ENCODE measurements at places on chromosomes 5 and 9. TPM values are rescaled to one million over a fixed set of nuclear protein-coding genes. Genes with fewer than 3 reads are reported as not detected.

GRCh38 chr5:6886866-6887265, 173.6 kb downstream of the TENT4A start:
- no peak for DNase-seq

TIGD6 gene
- polyA plus RNA-seq = 5.4 TPM

DNA sequence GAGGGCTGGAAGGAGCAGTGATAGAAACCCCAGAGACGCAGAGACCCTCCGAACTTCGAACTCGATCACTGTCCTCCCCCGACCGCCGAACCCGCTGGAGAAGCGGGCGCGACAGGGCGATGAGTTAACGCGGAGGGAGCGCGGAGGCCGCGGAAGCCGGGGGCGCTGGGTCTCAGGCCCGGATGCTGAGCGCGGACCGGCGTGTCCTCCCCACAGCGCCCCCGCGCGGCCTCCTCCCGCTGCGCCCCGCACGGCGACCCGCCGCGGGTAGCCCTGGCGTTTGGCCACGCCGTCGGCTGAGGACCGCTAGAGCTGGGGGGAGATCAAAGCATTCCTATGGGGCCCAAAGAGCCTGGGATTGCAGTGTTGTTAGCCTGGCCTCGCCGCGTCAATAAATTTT, 7.7 kb upstream of the DMRT2 start:
- no peak for DNase-seq

- DNase-seq = no peak
These were observed 139.9 kb upstream of the GAS1 start for GRCh38 chr9:87087197-87087596.

DNA sequence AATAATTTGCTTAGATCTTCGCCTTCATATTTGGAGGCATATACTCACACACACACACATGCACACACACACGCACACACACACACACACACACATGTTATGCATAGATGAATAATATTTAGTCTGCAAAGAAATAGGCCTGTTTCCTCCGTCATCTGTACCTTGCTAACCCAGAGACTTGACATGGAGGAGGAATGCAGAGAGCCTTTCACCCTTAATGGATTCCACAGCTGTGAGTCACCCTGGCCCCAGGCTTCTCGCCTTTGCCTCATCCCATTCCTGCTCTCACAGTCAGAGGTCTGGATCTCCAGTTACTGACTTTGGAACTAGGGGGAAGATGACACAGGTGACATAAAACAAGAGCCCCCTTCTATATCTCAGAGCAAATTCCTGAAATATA, 29.7 kb downstream of the ZNF462 start:
- peak; percentile 36 for DNase-seq

- no peak for DNase-seq
These were observed 69.8 kb downstream of the ADAMTS2 start for GRCh38 chr5:179275381-179275878.

DNA sequence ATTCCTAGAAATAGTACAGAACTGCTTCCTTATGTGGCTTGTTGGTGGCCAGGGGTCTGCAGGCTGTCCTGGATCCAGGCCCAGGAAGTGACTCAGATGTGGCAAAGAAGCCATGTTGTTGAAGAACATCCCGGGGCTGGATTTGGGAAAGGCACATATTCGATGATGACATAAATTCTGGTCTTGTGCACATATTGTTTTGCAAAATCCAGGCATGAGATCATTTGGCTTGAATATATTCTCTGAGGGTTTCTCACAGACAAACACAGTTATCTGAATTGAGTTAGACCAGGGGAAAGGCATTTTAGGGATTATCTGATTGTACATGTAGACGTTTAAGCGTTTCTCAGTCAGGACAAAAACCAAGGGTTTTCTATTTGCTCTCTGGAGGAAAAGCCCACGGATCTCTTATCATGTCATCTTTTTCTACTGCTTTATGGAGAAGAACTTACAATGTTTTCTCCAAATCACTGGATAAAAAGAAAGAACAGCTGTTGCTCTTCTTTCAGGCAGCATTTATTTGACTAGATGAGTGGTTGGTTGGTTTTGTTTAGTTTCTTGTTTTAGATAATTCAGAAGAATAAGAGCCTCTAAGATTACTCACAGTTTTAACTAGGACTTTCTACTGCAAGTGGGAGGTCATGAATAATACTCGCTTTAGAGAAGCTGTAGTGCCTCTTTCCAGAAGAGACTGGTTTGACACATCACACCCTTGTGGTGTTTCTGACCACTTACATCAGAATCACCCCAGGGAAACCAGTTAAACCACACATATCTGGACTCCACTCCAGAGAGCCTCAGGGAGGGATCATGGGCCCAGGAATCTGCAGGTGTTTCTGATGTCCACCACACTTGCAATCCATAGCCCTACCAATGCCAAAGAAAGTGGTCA, 29.5 kb upstream of the LHFPL2 start:
- no peak for DNase-seq

- DNase-seq = no peak
These were observed 106.8 kb downstream of the CCDC192 start for GRCh38 chr5:127810017-127810416.

LCN9 gene
- not detected for polyA plus RNA-seq

DNA sequence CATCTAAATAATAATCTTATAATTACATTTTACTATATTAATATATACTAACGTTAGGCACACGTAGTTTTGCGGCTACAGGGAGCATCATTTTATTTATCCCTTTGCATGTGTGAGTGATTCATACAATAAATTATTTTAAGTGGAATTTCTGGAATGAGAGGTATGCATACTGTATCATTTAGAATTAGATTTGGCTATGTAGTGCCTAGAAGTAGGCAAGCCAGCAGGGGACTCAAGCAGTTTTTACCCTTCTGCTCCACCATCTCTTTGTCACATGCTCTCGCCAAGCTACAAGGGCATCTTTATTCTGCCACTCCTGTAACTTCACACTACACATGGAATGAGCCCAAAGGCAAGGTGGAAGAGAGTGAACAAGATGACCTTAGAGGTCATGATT, 60.8 kb downstream of the MEGF10 start:
- no peak for DNase-seq

- no peak for DNase-seq
These were observed 89.1 kb upstream of the PPP2R2B start for GRCh38 chr5:146967646-146968045.

GRCh38 chr5:31232273-31232888, 38.9 kb downstream of the CDH6 start:
- DNase-seq = peak; percentile 57

PTPN3 gene
- 60.7 TPM for polyA plus RNA-seq

DNA sequence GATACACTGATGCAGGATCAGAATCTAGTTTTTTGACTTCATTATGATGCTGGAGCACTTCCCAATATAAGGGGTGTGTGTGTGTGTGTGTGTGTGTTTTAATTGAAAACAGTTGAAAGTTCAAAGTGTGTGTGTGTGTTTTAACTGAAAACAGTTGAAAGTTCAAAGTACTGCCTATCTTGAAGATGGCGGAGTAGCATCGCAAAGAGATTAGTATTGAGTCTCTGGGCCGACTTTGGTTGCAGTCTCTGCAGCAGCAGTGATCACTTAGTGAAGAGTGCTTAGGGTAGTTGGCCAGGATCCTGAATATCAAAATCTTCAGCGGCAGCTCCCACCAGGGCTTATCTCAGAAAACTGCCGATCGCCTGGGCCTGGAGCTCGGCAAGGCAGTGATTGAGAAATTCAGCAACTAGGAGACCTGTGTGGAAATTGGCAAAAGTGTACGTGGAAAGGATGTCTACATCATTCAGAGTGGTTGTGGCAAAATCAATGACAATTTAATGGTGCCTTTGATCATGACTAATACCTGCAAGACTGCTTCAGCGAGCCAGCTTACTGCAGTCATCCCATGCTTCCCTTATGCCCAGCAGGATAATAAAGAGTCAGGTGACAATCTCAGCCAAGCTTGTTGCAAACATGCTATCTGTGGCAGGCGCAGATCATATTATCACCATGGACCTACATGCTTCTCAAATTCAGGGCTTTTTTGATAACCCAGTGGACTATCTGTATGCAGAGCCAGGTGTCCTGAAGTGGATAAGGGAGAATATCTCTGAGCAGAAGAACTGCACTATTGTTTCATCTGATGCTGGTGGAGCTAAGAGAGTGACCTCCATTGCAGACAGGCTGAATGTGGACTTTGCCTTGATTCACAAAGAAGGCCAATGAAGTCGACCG, 7.3 kb upstream of the SCAI start:
- no peak for DNase-seq

DNA sequence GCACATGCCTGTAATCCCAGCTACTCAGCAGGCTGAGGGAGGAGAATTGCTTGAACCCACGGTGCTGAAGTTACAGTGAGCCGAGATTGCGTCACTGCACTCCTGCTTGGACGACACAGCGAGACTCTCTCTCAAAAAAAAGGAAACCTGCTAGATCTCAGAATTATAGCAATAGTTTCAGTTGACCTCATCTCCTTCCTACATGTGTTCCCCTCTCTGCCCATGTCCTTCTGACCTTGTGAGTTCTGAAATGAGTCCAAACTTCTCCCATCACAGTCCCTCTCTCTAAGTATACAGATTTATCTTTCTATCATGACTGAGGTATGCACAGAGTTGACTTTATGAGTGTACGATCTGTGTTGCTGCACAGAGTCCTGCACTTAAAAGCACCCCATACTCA, 44.6 kb upstream of the SHOC1 start:
- no peak for DNase-seq

DNA sequence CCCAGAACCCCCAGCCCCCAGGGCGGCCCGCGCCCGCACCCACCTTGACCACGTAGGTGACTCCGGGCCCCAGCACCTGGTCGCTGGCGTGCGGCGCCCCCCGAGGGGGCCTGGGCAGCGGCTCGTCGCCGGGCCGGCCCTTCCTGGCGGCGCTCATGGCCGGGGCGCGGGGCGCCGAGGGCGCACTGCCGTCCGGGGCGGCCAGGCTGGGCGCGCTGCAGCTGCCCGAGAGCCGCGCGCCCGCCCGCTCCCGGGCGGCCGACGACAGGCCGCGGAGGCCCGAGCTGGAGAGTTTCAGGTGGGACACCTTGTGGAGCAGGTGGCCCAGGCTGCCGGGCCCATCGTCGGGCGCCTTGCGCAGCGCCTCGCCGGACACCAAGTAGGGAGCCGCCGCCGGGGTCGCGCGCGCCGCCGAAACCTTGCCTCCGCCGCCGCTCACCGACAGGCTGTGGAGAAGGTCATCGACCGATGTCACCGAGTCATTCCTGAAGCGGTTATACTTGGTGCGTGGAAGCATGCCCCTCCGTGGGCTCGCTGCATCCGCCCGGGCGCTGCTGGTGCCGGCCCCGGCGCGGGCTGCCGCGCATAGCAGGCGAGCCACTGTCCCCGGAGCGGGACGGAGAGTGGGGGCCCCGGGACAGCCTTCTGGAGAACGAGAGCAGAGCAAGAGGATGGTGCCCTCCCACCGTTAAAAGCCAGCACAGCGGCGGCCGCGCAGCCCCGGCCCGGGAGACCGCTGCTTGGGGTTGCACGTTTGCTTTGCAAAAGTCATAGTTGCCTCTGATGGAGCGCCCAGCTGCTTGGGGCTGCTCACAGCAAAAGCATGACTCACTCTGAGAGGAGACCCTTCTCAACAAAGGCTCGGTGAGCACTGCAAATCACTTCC, at the start of gene SHC3:
Gene SHC3 (minus strand): TSS at position 875 of the 886 bp plus-strand sequence. CDS start 358 bp downstream, at position 517.
- DNase-seq = no peak

UIMC1 gene
- 50.0 TPM for polyA plus RNA-seq

DNA sequence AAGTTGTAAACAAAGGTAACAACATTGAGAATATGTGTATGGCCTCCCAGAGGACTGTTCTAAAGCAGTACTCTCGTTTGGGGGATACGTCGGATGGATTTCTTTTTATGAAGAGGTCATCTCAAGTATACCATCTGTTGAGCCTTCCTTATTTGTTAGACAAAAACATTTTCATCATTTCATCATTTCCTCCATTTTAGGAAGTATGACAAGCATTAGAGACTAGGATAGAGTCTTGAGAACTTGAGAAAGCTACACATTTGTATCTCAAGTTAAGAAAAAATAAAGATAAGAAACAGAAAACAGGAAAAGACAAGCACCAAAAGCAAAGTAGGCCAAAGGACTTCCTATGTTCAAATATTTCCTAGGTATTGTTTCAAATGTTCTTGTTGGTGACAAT, 307.0 kb downstream of the EFNA5 start:
- DNase-seq = no peak

DNA sequence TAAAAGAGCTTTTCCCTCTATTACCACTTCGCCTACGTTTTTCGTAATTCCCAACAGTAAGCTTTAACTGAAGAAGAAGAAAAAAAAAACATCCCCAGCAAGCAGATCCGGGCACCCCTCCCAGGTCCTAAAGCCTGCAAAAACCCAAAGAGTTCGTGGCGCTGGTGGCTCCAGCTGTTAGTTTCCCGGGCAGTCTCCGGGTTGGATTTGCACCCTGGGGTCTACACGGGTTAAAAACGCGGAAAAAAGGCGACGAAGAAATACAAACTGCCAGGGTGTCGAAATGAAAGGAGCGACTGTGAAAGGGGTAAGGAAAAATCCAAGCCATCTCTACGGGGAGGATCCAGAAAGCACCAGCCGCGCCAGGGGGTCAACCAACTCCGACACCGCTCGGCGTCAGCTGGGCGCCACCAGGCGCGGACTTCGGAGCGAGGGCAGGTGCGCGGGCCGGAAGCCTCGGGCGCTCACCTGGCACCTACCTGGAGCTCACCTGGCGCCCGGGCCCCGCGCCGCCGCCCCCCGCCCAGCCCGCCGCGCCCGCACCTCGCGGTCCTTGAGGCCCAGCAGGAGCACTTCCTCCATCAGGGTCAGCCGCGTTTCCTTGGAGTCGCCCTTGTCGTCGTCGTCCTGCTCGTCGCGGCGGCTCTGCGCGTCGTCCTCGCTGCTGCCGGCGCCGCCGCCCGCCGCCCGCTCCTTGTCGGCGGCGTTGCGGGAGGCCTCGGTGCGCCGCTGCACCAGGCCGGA, 680 bp downstream of the GOLPH3 start:
- DNase-seq = peak; percentile 74

NOTCH1 gene
- polyA plus RNA-seq = 26.4 TPM

DNA sequence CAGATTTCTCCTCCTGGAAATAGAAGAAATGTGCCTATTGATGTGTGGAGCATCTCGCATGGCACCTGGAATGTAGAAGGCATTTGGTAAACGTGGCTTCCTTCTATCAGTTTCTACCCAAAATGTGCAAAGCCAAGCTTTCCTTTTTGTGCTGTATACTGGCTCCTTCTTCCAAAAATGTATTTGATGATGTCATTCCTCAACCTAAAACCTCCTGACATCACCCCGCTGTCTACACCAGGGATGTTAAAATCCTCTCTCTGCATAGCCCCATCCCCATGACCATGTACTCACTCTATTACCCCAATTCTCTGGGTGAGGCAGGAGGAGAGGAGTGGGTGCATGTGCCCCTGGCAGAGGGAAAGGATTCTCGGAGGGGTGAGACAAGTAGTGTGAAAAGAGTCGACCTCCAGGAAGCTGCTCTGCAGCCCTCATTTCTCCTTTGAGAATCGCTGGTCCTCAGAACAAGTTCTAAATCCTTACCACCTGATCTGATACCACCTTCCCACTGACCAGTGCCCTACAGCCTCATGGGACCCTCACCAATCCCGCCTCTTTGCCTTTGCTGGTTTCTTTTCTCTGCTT, 11.7 kb upstream of the MED10 start:
- no peak for DNase-seq
